ENCODE measurements at places on chromosomes 5 and 9. TPM values are rescaled to one million over a fixed set of nuclear protein-coding genes. Genes with fewer than 3 reads are reported as not detected.

PRSS3 gene
- polyA plus RNA-seq: 0.75 TPM

PHF24 gene
- polyA plus RNA-seq: 0.02 TPM

DDX4 gene
- not detected for polyA plus RNA-seq

PRDM12 gene
- not detected for polyA plus RNA-seq

KIF12 gene
- 0.07 TPM for polyA plus RNA-seq

SPINK6 gene
- polyA plus RNA-seq: not detected

PCA3 gene
- polyA plus RNA-seq: not detected

PCDHGB3 gene
- polyA plus RNA-seq: 3.0 TPM

AGXT2 gene
- not detected for polyA plus RNA-seq

ARHGEF28 gene
- polyA plus RNA-seq: 2.8 TPM

GRM6 gene
- not detected for polyA plus RNA-seq

ADGRV1 gene
- polyA plus RNA-seq: 0.15 TPM

GAPT gene
- not detected for polyA plus RNA-seq

FNIP1 gene
- 5.3 TPM for polyA plus RNA-seq

CDH9 gene
- not detected for polyA plus RNA-seq

PCDHGB2 gene
- 4.0 TPM for polyA plus RNA-seq

PHYHD1 gene
- 15.6 TPM for polyA plus RNA-seq

CFAP90 gene
- polyA plus RNA-seq: not detected

BDP1 gene
- 8.3 TPM for polyA plus RNA-seq

BHMT2 gene
- polyA plus RNA-seq: 12.4 TPM

CCDC152 gene
- polyA plus RNA-seq: 0.91 TPM

CARD9 gene
- 21.3 TPM for polyA plus RNA-seq

PTPN3 gene
- polyA plus RNA-seq: 1.4 TPM

C5orf58 gene
- not detected for polyA plus RNA-seq

CD180 gene
- polyA plus RNA-seq: not detected

CD74 gene
- 0.31 TPM for polyA plus RNA-seq

EHMT1 gene
- polyA plus RNA-seq: 23.3 TPM

C1QTNF3 gene
- polyA plus RNA-seq: 2.2 TPM

SCAI gene
- 4.4 TPM for polyA plus RNA-seq

PPIP5K2 gene
- 58.7 TPM for polyA plus RNA-seq

C9orf50 gene
- polyA plus RNA-seq: 0.20 TPM

PLAC8L1 gene
- polyA plus RNA-seq: 0.33 TPM

XRCC4 gene
- polyA plus RNA-seq: 4.2 TPM

PRLR gene
- 0.59 TPM for polyA plus RNA-seq

ZNF462 gene
- 3.5 TPM for polyA plus RNA-seq

GADD45G gene
- polyA plus RNA-seq: not detected

PCDHGB4 gene
- 11.8 TPM for polyA plus RNA-seq

GFM2 gene
- 35.6 TPM for polyA plus RNA-seq

SLCO6A1 gene
- not detected for polyA plus RNA-seq

RIC1 gene
- 52.3 TPM for polyA plus RNA-seq

FAM13B gene
- 22.3 TPM for polyA plus RNA-seq

PLCXD3 gene
- 0.06 TPM for polyA plus RNA-seq

PCDHGC4 gene
- polyA plus RNA-seq: 0.49 TPM

OXCT1 gene
- polyA plus RNA-seq: 23.4 TPM

Data from BJ (cell line).